Epithelial cell of proximal tubule (primary cell): ENCODE measurements at places on chromosomes 4 and X. TPM values are rescaled to one million over a fixed set of nuclear protein-coding genes. Genes with fewer than 3 reads are reported as not detected.

The SSX2 gene
- total RNA-seq, result not detected in 2 replicates

The SORBS2 gene
- total RNA-seq, result 11.6 and 20.3 TPM in 2 replicates

The TMEM271 gene
- not detected in 2 replicates for total RNA-seq

The VGLL1 gene
- 7.8 and 10.0 TPM in 2 replicates for total RNA-seq

The OPRPN gene
- not detected in 2 replicates for total RNA-seq

The HSFX1 gene
- total RNA-seq, result 0.51 TPM in 1 of 2 replicates, not detected in the other

The TEX13D gene
- total RNA-seq, result not detected in 2 replicates

The NXF3 gene
- not detected in 2 replicates for total RNA-seq

The DUX4 gene
- not detected in 2 replicates for total RNA-seq

The SERTM2 gene
- total RNA-seq, result not detected in 2 replicates

The GAB3 gene
- 0.14 TPM in 1 of 2 replicates, not detected in the other for total RNA-seq

The ZCCHC18 gene
- 0.63 and 1.2 TPM in 2 replicates for total RNA-seq

The XK gene
- total RNA-seq, result 0.63 and 1.4 TPM in 2 replicates

The TCEAL2 gene
- total RNA-seq, result 0.65 and 3.6 TPM in 2 replicates

The MAGEE1 gene
- 0.65 and 1.7 TPM in 2 replicates for total RNA-seq

The MTTP gene
- under 0.01 TPM in 1 of 2 replicates, not detected in the other for total RNA-seq

The COX18 gene
- total RNA-seq, result 19.6 and 26.4 TPM in 2 replicates

The NDST3 gene
- total RNA-seq, result 1.4 TPM in 1 of 2 replicates, not detected in the other

The PABPC1L2A gene
- not detected in 2 replicates for total RNA-seq

The MAGEB10 gene
- total RNA-seq, result not detected in 2 replicates

The OPHN1 gene
- total RNA-seq, result 2.8 and 3.7 TPM in 2 replicates

The MAGEA9B gene
- total RNA-seq, result not detected in 2 replicates

The KLHL34 gene
- total RNA-seq, result 0.12 and 0.65 TPM in 2 replicates

The RBM47 gene
- 33.1 and 42.9 TPM in 2 replicates for total RNA-seq

The ASB9 gene
- total RNA-seq, result 6.3 and 9.6 TPM in 2 replicates

The PCDH18 gene
- 0.29 and 1.5 TPM in 2 replicates for total RNA-seq

The OTC gene
- not detected in 2 replicates for total RNA-seq

The PAGE2B gene
- not detected in 2 replicates for total RNA-seq

The IGFBP7 gene
- 609 and 1,471 TPM in 2 replicates for total RNA-seq

The AMOT gene
- 10.9 and 13.7 TPM in 2 replicates for total RNA-seq

The UGT2A1 gene
- not detected in 2 replicates for total RNA-seq

The TEC gene
- 1.3 and 1.4 TPM in 2 replicates for total RNA-seq

The S100G gene
- not detected in 2 replicates for total RNA-seq

The WNK3 gene
- 1.4 and 2.6 TPM in 2 replicates for total RNA-seq

The CENPVL3 gene
- total RNA-seq, result 0.07 and 0.23 TPM in 2 replicates

The CITED1 gene
- total RNA-seq, result not detected in 2 replicates

The CT47A7 gene
- not detected in 2 replicates for total RNA-seq

The GPRASP2 gene
- 5.9 and 6.8 TPM in 2 replicates for total RNA-seq

The HAUS7 gene
- total RNA-seq, result 24.3 and 57.0 TPM in 2 replicates

The ZGRF1 gene
- total RNA-seq, result 7.1 and 7.6 TPM in 2 replicates

The ZNF157 gene
- total RNA-seq, result 0.07 TPM in 1 of 2 replicates, not detected in the other

The FAM9C gene
- not detected in 2 replicates for total RNA-seq

The P2RY4 gene
- total RNA-seq, result not detected in 2 replicates

The CT47B1 gene
- not detected in 2 replicates for total RNA-seq

The CENPVL2 gene
- total RNA-seq, result 0.07 TPM in 1 of 2 replicates, not detected in the other

The RAB9B gene
- 0.22 and 0.40 TPM in 2 replicates for total RNA-seq

The COX7B2 gene
- not detected in 2 replicates for total RNA-seq

The DNAAF6 gene
- total RNA-seq, result not detected in 2 replicates

The XAGE1A gene
- not detected in 2 replicates for total RNA-seq

The DUSP21 gene
- total RNA-seq, result not detected in 2 replicates

The MAP7D3 gene
- total RNA-seq, result 10.9 and 18.6 TPM in 2 replicates

The SYN1 gene
- 0.12 and 0.65 TPM in 2 replicates for total RNA-seq

The KCND1 gene
- total RNA-seq, result 0.51 and 1.1 TPM in 2 replicates

The REPS2 gene
- total RNA-seq, result 0.72 and 1.7 TPM in 2 replicates

The NAT8L gene
- total RNA-seq, result 0.51 and 2.0 TPM in 2 replicates

The TASL gene
- not detected in 2 replicates for total RNA-seq
